ENCODE measurements at places on chromosomes 1 and 21.

GRCh38 chr1:41534181-41535076 lies 49.9 kb upstream of the EDN2 start:
- DNase-seq, result no peak

- no peak for DNase-seq
Observed at GRCh38 chr1:66575739-66576138, 41.8 kb downstream of the SGIP1 start.

DNA sequence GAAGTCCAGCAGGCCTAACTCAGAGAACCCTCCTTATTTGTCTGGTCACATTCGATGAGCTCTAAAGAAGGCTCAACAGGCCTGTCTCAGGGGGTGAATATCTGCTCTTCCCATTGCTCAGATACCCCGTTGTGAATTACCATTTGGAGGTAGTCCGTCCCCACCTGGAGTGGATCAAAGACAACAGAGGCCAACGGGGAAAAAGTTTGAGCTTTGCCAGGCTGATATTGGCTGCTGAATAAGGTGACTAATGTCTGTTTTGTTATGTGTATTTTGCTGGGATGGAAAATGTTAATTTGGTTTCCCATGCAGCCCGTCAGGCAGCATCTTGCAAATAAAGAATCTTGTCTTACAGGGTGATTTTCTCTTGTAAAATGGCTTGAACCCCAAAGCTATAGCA lies 69.2 kb upstream of the EPS8L3 start:
- no peak for DNase-seq

DNA sequence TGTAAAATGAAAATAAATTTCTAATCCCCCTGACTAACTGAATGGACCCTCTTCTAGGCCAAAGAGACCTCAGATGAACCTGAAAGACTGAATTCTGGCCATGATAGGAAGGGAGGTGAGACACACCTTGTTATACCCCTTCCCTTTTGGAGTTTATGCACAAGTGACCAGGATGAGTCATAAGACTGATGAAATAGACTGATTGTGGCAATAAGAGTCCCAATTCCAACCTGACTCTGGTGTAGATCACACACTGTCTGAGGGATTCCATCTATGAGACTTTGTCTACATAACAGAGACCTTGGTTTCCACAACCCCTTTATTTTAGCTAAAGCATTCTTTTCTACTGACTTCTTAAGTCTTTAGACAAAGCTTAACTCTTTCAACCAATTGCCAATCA lies 13.5 kb upstream of the OR2G2 start:
- no peak for DNase-seq

- no peak for DNase-seq
Observed at GRCh38 chr1:196577386-196577785, 30.9 kb downstream of the KCNT2 start.

DNA sequence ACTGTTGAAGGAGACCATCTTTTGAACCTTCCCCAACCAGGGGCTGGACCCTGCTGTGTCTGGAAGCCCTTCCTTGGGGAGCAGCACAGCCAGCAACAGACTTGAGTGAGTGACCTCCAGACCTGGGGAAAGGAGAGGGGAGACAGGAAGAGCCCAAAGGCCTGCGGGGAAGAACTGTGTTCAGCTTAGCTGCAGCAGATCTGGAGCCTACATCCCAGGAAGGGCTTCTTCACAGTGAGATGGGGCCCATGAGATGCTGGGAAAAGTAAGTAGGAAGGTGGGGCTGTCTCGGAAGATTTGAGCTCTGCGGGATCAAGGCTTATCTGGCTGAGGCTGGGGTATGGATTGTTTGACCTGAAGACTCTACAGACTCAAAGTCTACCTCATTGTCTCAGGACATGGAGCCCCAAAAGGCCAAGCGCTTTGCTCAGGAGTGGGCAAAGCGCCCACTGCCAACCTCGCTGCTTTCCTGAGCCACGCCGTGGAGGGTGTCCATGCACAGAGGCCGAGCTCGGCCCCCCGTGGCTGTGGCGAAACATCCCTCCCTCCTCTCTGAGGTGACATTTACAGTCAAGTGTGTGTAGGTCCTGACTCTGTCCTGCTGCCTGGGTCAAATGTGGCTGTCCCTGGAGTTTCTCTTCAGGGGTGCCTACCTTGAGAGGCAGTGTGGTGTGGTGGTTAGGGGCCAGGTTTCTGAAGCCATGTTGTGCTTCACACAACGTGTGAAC lies 24.5 kb downstream of the SPOCD1 start:
- DNase-seq, result no peak

- DNase-seq, result no peak
Observed at GRCh38 chr1:223033658-223034057, 109.4 kb downstream of the TLR5 start.

DNA sequence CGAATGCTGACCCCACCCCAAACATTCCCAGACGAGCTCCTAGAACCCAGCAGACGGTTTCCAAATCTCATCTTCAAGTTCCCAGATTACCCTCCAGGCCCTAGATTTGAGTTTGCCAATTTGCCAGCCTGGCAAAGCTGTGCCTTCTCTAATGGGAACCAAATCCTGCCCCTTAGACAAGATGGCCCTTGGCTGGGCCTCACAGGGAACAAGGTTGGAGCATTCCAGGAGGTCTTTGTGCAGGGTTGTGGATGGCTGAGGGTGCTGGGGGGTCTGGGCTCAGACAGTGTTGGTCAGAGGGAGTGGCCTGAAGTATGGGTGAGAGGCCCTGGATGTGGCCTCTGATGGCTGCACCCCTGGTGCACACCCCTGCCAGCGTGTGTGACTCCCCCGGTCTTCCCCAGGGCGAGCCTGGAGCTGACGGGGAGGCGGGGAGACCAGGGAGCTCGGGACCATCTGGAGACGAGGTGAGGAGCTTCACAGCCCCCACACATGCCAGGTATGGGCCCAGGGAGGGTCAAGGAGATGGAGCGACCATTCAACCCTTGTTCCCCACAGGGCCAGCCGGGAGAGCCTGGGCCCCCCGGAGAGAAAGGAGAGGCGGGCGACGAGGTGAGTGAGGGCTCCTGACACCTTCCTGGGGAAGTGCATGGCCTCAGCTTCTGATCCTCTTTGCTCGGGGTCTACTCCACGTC lies 10.2 kb downstream of the COL6A1 start:
- no peak for DNase-seq

DNA sequence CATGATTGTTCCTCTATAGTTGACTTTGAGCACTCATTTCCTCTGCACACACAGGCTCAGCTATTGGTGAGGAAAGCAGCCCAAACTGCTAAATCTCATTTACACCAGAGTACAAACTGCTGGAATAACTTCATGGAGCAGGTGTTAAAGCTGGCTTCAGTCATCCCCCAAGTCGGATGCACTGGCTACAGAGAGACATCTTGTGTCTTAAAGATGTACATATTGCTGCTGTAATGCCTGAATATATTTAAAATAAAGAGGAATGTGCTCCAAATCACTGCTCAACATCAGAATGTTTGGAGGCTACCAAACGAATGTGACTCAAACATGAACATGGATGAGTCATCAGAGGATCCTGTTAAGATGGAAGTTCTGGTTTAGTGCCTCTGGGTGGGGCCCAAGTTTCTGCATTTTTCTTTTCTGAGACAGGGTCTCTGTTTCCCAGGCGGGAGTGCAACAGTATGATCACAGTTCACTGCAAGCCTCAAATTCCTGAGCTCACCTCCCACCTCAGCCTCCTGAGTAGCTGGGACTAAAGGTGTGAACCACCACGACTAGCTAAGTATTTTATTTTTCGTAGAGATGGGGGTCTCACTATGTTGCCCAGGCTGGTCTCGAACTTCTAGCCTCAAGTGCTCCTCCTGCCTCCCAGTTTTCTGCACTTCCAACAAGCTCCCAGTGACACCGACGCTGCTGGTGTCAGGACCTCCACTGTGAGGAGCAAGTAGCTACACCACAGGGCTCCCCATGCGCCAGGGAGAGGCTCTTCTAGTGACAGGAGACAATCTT lies 79.0 kb upstream of the KRTAP19-8 start:
- no peak for DNase-seq

- DNase-seq, result no peak
Observed at GRCh38 chr1:36803868-36804570, 230.3 kb downstream of the GRIK3 start.

DNA sequence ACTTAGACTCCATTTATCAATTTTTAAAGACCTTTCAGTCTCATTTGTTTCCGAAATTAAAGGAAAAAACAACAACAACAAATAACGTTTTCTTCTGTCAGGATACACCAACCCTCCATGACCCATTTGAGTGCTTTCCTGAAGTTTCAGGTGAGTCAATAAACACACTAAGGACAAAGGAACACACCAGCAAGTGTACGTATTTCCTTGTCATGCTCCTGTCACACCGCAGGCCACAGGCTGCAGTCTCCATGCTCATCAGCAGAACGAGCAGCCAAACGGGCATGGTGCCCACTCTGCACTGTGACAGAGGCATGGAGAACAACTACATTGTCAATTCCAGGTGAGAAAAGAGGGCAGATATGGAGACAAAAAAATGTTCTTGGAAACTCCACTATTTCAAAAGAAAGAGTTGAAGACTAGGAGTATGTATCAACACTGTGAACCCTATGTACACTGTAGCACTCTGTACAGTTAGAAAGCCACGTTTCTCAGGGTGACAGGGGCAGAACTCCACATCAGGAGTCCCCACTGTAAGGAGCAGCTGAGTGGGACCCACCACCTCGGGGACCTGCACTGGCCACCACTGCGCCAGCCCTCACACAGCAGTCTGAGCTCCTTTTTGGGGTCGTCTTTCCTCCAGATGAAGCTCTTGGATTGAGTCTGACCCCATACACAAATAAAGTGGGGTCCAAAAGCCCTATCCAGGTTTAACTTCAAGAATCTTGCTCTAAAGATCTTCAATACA lies 2.6 kb downstream of the PTTG1IP start:
- no peak for DNase-seq

DNA sequence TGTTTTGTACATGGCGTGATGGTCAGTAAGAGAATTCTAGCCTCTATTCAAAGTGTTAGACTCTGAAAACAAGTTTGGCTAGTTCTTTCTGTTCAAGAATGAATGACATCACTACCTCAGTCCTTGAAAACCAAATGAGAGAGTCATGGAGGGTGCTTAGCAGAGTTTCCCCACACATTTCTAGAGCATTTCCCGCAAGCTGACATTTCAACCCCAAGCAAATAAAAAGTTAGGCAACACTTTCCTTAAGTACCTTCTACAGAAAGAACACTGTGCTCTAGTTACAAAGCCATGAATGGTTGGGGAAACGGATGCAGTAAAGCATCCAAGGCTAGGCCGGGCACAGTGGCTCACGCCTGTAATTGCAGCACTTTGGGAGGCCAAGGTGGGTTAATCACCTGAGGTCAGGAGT lies 47.9 kb upstream of the SLC44A3 start:
- DNase-seq, result no peak

DNA sequence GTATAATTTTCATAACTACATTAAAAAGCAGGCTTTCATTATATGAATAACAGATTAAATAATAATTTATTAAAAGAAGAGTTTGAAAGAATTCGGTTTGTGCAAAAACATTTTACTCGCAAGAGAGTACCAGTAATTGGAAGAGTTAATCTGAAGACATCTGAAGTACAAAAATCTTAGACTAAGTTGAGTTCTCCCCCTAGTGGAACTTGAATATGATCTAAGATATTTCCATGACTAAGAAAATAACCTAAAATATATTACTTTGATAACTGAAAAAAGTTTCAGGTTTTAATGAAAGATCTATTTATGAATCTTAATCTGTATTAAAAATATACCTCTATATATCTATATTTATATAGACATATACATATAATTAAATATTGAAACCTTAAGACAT lies 112.5 kb upstream of the GFI1 start:
- DNase-seq, result no peak

DNA sequence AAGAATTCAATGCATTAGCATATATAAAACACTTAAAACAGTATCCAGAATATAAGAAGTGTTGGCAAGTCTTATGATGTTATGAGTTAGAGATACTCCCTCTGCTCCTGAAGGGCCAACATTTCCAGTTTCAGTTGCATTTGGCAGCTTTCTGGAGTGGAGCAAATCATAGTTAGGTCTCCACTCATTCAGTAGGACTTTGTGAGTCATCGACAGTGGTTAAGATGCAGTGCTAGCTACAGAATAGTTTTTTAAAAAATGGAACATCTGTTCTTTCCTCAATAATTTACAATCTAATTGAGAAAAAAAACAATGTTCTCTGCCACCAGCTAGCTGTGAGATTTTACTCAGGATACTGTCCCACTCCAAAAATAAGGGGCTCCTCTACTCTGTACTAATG lies 389.1 kb downstream of the HLX start:
- DNase-seq, result no peak

DNA sequence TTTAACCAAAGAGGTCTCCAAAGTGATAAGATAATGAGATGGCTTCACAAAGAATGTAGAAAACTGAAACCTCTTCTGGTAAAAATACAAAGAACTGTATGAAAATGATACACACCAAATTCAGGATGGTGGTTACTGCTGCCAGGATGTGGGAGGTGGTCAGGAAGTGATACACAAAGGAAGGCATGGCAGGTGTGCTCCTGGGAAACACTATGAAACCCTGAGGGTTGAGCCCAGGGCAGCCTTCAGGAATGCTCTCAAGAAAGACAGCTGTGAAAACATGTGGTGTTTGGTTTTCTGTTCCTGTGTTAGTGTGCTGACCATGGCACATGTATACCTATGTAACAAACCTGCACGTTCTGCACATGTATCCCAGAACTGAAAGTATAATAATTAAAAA lies 109.3 kb downstream of the NTNG1 start:
- DNase-seq, result no peak

- DNase-seq, result no peak
Observed at GRCh38 chr1:21511579-21512522, 2.6 kb downstream of the ALPL start.

DNA sequence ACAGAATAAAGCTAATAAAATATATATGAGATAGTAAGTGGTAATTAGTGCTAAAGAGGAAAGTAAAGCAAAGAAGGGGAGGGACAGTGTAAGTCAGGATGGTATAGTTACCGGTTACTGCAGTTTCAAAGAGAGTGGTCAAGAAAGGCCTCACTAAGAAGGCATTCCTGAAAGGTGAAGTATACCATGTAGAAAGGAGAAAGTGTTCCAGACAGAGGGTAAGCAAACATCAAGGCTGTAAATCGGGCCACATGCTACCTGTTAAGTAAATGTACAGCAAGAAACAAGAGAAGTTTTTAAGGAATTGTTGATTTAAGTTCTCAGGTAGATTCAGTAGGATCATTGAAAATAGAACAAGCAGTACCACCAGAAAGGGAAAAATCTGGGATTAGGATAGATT lies 9.7 kb downstream of the DESI2 start:
- DNase-seq, result no peak

DNA sequence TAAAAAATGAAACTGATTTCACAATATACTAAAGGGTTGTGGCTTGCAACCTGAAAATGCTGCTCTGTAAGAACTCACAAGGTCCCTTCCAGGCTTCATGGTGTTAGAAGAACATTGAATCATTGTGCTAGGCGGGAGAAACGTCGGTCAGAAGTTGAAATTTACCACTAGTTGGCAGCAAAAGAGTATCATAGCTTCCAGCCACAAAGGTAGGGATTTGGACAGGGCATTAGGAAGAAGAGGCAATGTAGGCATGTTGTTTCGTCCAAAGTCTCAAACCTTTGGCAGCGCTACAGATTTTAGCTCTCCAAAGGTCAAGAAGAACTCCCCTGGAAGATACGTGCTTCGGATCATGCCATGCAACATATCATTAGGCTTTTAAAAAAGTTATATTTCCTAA lies 62.5 kb upstream of the ZP4 start:
- DNase-seq, result no peak

All from stimulated activated naive CD8-positive, alpha-beta T cell treated with anti-CD3 and anti-CD28 coated beads, Interleukin-15, amount 100 ng/mL, for 72 hours (primary cell).